ENCODE measurements at places on chromosomes 16 and 17. TPM values are rescaled to one million over a fixed set of nuclear protein-coding genes. Genes with fewer than 3 reads are reported as not detected.

DNA sequence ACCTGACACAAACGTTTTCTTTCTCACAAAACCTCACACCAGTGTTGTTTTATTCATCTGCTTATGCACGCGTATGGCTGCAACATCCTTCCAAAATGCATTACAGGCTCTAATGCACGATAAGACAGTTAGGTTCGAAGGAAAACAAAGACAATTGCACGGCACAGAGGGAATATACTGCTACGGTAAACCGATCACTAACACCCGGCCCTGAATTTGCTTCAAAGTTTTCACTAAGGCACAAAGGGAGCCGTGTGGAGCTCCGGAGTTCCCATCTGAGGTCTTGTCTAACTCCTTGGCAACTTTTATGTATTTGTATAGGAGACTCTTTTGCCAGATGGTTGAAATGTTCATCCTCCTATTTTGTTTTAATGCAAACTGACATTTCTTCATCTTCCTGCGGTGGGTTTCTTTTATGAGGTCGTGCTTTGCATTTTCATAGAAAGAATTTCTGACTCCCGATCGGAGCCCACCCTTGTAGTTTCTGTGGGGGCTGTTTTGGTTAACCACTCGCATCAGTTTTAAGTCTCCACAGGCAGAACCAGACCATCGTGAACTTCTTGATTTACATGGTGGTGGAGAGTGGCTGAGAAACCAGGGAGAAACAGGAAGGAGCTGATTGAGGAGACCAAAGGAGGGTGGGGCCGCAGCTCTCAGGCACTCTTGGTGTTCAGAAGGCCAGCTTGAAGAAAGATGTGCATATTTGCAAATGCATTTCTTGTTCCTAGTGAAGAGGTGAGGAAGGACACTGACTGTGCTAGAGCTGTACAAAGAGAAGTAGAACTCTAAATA, 516.8 kb downstream of the MAF start:
- no peak for DNase-seq

GLOD4 gene
- 94.8 TPM for total RNA-seq

DNA sequence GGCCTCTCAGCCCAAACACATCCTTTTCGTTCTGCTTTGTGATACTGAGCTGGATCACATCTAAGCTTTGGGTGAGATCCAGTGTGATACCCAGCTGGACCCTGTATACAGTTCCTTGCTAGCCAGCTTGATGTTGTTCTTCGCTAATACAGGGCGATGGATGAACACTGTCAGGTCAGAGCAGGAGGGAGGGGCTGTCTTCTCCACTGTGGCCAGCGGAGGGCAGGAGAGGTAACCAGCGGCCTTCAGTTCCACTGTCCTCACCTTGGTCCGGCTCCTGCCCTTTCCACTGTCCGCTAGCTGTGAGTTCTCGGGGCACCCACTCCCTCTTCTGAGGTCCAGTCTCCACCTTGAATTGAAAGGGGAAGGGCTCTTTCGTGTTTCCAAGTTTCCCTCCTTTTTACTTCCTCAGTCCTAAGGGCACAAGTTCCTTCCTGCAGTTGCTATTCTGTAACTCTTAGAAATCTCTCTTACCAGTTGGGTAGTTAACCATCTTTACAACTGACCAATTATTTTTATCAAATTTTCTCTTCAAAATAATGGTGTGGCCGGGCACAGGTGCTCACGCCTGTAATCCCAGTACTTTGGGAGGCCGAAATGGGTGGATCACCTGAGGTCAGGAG, 3.0 kb upstream of the ZNF213 start:
- peak; percentile 72 for DNase-seq

DNA sequence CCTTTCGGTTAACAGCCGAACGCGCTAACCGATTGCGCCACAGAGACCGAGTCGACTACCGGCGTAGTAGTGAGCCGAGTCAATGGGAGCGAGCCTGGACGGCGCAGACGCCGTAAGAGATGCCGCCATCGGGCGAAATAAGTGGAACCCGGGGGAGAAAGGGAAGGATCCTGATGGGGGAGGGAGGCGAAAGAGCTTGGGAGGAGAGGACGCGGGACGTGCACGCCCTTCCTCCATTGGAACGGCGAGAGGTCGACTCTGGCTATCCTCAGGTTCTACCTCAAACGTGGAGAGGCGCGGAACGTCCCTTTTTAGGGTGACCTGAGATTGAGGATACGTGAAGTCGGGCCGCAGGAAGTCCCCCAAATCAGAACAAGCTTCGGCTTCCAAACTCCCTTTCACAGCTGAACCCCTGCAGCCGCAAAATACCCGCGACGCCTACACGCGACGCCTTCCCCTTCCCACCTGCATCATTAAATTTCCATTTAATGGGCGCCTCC, 683 bp upstream of the PSMB3 start:
- DNase-seq = peak; percentile 90

- no peak for DNase-seq
Measured at GRCh38 chr17:79847698-79848369, 8.6 kb upstream of the CBX4 start.

DNA sequence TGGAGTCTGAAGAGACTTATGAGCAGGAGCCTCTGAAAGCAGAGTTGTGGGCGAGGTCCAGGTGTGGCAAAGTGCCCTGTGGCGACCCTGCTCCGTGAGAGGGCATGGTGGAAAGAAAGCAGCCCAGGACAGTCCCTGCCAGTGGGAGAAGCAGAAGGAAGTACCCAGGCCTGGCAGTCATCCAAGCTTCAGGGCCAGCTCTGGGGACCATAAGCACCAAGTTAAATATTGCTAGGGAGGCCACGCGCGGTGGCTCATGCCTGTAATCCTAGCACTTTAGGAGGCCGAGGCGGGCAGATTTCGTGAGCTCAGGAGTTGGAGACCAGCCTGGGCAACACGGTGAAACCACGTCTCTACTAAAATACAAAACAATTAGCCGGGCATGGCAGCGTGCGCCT, 4.9 kb upstream of the ASGR1 start:
- DNase-seq = no peak
